Stimulated activated CD8-positive, alpha-beta memory T cell treated with anti-CD3 and anti-CD28 coated beads, Interleukin-2, amount 100 ng/mL, for 1 hour (primary cell): ENCODE measurements at places on chromosomes 13 and 19.

DNA sequence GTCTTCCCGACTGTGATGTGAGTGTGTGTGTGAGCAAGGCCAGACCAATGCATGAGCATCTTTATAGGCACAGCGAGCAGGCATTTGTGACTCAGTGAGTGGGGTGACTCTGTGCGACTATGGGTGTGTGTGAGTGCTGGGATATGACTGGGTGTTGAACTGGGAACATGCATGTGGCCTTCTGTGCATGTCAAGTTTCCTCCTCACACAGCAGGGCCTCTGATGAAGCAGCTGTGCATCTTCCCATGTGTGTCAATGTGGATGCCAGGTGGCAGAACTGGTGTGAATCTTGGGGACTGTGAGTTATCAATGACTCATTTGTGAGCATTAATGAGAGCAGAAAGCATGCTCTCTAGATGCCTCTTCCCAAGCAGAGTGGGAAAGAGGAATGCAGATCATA lies 12.1 kb upstream of the LGALS14 start:
- DNase-seq: no peak

DNA sequence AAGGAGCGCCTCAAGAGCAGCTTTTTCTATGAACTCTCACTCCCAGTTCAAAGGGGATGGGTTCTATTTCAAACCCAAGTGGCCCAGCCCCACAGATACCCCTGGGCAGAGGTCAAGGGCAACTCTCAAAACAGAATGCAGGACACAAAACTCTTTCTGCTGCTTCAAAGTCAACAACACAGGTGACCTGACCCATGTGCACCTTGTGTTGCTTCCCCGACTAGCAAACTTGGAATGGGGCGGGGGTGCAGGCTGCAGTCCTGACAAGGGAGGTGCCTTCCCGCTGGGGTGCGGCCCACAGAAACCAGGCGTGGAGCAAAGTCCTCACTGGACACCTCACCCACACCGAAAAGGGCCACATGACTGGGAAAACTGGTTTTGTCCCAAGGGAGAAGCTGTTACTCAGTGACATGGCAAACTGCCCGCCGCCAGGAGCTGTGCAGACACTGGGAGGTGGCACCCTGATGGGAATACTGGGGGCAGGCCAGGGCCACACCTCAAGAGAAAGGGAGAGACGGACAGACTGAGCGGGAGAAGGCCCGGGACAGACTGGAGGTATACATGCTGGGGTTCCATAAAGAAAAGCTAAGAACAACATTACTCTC lies 17.4 kb downstream of the ZC3H4 start:
- DNase-seq: no peak

- no peak for DNase-seq
Observed at GRCh38 chr19:32662186-32662585, 12.8 kb downstream of the ANKRD27 start.

DNA sequence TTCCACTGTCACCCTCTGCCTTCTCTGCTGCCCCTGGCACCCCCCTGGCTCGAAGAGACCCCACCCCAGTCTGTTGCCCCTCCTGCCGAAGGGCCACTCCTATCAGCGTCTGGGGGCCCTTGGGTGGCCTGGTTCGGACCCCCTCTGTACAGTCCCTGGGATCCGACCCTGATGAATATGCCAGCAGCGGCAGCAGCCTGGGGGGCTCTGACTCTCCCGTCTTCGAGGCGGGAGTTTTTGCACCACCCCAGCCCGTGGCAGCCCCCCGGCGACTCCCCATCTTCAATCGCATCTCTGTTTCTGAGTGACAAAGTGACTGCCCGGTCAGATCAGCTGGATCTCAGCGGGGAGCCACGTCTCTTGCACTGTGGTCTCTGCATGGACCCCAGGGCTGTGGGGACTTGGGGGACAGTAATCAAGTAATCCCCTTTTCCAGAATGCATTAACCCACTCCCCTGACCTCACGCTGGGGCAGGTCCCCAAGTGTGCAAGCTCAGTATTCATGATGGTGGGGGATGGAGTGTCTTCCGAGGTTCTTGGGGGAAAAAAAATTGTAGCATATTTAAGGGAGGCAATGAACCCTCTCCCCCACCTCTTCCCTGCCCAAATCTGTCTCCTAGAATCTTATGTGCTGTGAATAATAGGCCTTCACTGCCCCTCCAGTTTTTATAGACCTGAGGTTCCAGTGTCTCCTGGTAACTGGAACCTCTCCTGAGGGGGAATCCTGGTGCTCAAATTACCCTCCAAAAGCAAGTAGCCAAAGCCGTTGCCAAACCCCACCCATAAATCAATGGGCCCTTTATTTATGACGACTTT lies 2.0 kb downstream of the ZFP36 start:
- no peak for DNase-seq
